ENCODE measurements at places on chromosomes 11 and 22. TPM values are rescaled to one million over a fixed set of nuclear protein-coding genes. Genes with fewer than 3 reads are reported as not detected.

Gene OR52I2
- not detected for total RNA-seq

Gene ACRV1
- not detected for total RNA-seq

DNA sequence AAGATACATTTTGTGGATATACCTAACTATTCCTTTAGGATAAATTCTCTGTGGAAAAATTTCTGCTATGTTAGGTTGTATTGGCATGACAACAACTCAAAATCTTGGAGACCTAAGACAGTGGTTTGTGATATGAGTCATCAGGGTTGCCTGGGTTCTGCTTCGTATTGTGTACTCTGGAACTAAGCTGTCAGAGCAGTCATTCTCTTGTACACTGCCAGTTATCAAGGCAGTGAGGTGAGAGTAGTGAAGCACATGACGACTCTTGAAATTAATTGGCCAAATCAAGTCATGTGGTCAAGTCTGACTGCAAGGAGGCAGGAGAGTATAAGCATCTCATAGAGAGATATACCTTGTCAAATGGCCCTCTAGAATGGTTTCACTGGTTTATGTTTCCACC is 104.4 kb downstream of the FANCF start:
- H3K4me3 ChIP-seq, result no peak overlapping the region
- H3K27ac ChIP-seq, result no peak overlapping the region
- H3K36me3 ChIP-seq, result no peaks in the 10 kb centered on the region
- no peak for DNase-seq
- no peaks in the 10 kb centered on the region for H3K4me1 ChIP-seq
- no peaks in the 10 kb centered on the region for H3K27me3 ChIP-seq

Gene CNTN5
- total RNA-seq, result not detected

DNA sequence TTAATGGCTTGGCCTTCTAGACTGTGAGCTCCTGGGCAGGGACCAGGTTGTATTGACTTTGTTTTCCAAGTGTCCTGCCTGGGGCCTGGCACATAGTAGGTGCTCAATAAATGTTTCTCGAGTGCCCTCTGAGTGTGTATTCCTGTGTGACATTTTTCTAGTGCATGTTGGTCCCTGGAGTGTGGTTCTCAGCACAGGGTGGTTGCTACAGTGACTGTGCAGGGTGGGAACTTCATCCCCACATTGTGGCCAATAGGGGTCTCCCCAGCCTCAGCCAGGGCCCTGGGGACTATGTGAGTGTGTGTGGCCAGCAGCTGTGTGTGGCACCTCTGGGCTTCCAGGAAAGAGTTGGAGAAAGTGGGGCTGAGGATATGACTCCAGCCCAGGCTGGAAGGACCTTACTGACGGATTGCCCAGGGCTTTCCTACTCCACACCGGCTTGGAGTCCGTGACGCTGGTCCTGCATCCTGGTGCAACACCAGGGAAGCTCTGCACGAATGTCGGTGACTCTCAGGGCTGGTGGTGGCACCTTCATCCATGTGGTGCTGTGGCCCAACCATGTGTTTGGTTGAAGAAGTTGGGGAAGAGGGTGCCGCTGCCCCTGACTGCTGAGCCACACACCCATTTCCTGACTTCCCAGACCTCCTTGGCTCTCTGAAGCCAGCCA is 9.0 kb upstream of the MARK2 start:
- H3K4me1 ChIP-seq, result no peaks in the 10 kb centered on the region
- H3K27ac ChIP-seq, result no peak overlapping the region
- no peak overlapping the region for H3K4me3 ChIP-seq

GRCh38 chr11:17206463-17206862 is 1.3 kb downstream of the PIK3C2A start:
- H3K4me1 ChIP-seq, result peaks cover 32% of the 10 kb centered on the region
- H3K27ac ChIP-seq, result no peak overlapping the region
- no peaks in the 10 kb centered on the region for H3K36me3 ChIP-seq
- no peak for DNase-seq

DNA sequence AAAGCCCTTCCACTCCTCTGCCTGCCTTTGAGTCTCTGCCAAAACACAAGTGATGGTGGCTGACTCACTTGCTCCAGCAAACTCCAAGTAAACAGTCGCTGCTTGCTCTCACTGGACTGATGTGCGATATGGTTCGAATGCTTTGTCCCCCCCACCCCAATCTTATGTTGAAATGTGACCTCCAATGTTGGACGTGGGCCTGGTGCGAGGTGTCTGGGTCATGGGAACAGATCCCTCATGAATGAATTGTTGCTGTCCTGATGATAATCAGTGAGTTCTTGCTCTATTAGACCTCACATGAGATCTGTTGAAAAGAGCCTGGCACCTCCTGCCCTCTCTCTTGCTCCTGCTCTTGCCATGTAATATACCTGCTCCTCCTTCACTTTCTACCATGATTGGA is 747.9 kb downstream of the OPCML start:
- H3K36me3 ChIP-seq, result no peaks in the 10 kb centered on the region
- H3K27ac ChIP-seq, result no peak overlapping the region
- DNase-seq, result no peak
- H3K4me3 ChIP-seq, result no peak overlapping the region

DNA sequence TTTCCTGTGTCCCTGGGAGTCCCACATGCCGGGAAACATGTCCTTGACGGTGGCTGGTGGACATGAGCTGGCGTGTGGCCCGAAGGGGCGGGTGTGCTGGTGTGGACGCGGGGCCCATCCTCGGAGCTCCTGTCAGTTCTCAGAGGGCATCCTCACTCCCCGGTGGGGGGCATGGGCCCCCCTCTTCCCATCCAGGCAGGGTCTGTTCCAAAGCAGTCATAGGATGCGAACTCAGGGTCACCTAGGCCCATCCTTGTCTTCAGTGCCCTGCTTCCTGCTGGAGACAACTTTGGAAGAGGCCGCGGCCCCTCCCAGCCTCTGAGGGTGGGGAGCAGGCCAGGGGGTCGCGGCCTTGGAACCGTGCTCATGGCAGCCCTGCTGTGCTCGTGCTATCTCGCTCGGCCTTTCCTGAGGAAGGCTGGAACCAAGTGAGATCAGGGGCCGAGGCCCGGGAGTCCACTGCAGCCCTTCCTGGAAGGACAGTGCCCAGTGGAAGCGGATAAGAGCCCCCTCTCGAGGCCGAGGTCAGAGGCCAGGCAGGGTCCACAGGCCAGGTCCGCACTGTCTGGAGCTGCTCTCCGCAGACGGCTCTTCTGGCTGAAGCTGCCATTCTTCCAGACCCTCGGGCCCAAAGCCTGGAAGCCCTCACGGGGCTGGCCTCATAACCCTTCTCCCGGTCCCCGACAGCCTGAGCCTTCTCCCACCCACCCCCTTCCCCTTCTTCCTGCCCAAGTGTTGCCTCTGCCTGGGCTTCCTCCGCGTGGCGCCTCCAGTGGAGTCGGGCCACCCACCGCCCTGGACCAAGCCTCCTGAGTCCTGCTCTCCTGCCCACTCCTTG is 8.7 kb downstream of the GRK2 start:
- peak overlapping the region; percentile 6 for H3K4me3 ChIP-seq
- H3K27ac ChIP-seq, result peak overlapping the region; percentile 98
- DNase-seq, result no peak
- peaks cover 10% of the 10 kb centered on the region for H3K36me3 ChIP-seq
- H3K4me1 ChIP-seq, result peaks cover 91% of the 10 kb centered on the region

- no peak overlapping the region for H3K4me3 ChIP-seq
- no peaks in the 10 kb centered on the region for H3K27me3 ChIP-seq
- H3K27ac ChIP-seq, result peak overlapping the region; percentile 52
- DNase-seq, result no peak
- H3K4me1 ChIP-seq, result peaks cover 8% of the 10 kb centered on the region
- H3K36me3 ChIP-seq, result no peaks in the 10 kb centered on the region
Measured at GRCh38 chr11:44634401-44635281, 69.2 kb downstream of the CD82 start.

DNA sequence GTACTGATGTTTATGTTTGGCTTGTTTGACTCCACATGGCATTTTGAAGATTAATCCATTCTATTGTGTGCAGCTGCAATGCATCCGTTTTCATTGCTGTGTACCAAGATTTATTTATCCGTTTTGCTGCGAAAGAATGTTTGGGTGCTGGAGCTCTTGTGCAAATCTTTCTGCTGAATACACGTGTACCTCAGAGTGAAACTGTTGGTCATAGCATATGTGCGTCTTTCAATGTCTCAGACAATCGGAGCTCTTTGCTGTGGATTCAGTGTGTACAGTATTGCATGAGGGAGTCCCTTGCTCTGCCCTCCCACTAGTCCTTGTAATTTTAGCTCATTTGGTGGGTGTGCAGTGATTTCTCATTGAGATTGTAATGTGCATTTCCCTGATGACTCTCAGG is 545.4 kb downstream of the TBC1D22A start:
- no peak overlapping the region for H3K4me3 ChIP-seq
- no peaks in the 10 kb centered on the region for H3K36me3 ChIP-seq
- no peak for DNase-seq
- no peak overlapping the region for H3K27ac ChIP-seq

- no peaks in the 10 kb centered on the region for H3K36me3 ChIP-seq
- peak overlapping the region; percentile 5 for H3K4me3 ChIP-seq
- no peaks in the 10 kb centered on the region for H3K27me3 ChIP-seq
Measured at GRCh38 chr11:57775491-57775890, 13.9 kb downstream of the CTNND1 start.

- H3K27me3 ChIP-seq, result no peaks in the 10 kb centered on the region
- no peak overlapping the region for H3K27ac ChIP-seq
- no peaks in the 10 kb centered on the region for H3K36me3 ChIP-seq
- no peak overlapping the region for H3K4me3 ChIP-seq
- no peaks in the 10 kb centered on the region for H3K4me1 ChIP-seq
- no peak for DNase-seq
Measured at GRCh38 chr11:94518300-94518699, 6.0 kb downstream of the C11orf97 start.

Gene MMP1
- total RNA-seq, result not detected

Gene EIF3M
- total RNA-seq, result 257 TPM

- H3K27ac ChIP-seq, result peak overlapping the region; percentile 76
- no peak for DNase-seq
- no peaks in the 10 kb centered on the region for H3K4me1 ChIP-seq
- H3K36me3 ChIP-seq, result no peaks in the 10 kb centered on the region
Measured at GRCh38 chr22:49855251-49855911, 1.7 kb downstream of the ZBED4 start.

DNA sequence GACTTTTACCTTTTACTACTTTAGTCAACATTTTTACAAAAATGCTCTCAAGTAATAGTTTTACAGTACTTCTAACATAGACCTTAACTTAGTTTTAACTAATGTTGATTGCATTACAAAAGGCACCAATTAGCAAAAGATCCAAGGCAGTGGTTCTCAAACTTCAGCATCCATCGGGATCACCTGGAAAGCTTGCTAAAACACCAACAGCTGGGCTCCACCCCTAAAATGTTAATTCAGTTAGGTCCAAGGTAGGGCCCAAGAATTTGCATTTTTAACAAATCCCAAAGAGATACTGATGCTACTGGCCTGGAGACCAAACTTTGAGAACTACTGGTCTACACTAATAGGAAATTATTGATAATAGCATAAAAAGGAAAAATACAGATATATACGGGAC is 5.9 kb downstream of the MTMR2 start:
- no peak overlapping the region for H3K4me3 ChIP-seq
- H3K27me3 ChIP-seq, result no peaks in the 10 kb centered on the region
- DNase-seq, result no peak

DNA sequence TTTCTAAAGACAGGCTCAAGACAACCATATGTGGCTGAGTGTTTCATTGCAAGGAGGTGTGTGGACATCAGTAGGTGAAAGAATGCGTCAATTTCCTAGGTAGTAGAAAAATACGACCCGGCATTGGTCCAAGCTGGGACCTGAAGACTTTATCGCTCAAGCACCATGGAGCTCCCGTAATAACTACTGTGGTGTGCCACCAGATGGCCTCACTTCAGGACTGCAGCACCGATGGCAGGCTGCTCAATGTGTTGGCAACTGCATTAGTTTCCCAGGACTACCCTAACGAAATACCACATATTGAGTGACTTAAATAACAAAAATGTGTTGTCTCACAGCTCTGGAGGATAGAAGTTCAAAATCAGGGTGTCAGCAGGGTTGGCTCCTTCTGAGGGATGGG is 72.4 kb upstream of the FAT3 start:
- H3K4me3 ChIP-seq, result no peak overlapping the region
- no peaks in the 10 kb centered on the region for H3K4me1 ChIP-seq
- no peak for DNase-seq
- H3K36me3 ChIP-seq, result no peaks in the 10 kb centered on the region
- H3K27me3 ChIP-seq, result no peaks in the 10 kb centered on the region
- no peak overlapping the region for H3K27ac ChIP-seq

DNA sequence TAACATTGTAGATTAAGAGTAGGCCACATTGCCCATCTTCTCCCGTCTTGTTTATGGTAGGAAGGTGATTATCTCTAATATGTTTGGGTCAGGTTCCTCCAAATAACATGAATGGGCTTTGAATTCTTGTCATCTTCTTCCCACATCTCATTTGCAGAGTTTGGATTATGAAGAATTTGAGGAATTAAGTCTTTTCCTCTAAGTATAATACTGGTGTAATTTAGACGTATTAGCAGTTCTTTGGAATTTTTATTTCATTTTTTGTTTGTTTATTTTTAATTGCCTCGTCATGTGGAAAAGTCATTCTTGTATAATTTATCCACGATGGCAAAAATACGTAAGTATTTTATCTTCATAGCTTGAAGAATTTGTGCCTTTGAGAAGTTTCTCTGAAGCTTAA is 73.4 kb downstream of the ARHGEF12 start:
- H3K27ac ChIP-seq, result no peak overlapping the region
- H3K27me3 ChIP-seq, result no peaks in the 10 kb centered on the region
- DNase-seq, result no peak
- H3K4me1 ChIP-seq, result no peaks in the 10 kb centered on the region

Gene WNT7B
- total RNA-seq, result not detected
